Muscle of leg (tissue), 16 donors: ENCODE measurements at places on chromosomes 7 and 10.
A peak's percentile ranks its signal among the peaks of the same experiment; 100 is the strongest.

- DNase-seq: no peak
These were observed 348.0 kb downstream of the SUGCT start for GRCh38 chr7:40482845-40483244.

- no peak for DNase-seq
These were observed 50.8 kb upstream of the FRMD4A start for GRCh38 chr10:14381475-14381874.

DNA sequence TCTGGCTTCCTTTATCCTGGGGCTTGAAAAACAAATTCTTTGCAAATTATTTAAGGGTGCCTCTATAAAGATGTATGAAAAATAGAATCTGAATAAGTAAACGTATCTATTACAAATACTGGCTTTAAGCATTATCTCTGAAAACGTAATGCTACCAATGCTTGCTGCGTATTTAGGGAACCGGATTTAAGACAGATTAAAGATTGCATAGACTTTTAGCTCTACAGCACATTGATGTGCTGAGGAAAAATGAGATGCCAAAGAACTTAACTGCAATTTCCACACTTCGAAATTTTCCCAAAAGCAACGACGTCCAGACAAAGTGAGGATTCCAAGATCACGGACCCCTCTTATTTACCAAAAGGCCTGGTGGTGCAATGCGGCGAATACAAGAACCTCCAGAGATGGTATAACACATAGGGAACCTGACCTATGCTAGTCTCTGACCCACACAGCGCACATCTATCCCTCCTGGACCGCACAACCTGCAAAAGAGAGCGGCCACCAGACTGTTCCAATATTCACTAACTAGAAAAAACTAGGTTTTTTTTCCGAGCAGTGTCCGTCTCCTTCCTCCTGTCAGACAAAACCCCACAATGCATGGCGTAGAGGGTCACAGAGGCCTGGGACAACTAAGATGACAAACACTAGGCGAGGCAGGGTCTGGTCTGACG, 34.3 kb upstream of the PHF14 start:
- DNase-seq: no peak

DNA sequence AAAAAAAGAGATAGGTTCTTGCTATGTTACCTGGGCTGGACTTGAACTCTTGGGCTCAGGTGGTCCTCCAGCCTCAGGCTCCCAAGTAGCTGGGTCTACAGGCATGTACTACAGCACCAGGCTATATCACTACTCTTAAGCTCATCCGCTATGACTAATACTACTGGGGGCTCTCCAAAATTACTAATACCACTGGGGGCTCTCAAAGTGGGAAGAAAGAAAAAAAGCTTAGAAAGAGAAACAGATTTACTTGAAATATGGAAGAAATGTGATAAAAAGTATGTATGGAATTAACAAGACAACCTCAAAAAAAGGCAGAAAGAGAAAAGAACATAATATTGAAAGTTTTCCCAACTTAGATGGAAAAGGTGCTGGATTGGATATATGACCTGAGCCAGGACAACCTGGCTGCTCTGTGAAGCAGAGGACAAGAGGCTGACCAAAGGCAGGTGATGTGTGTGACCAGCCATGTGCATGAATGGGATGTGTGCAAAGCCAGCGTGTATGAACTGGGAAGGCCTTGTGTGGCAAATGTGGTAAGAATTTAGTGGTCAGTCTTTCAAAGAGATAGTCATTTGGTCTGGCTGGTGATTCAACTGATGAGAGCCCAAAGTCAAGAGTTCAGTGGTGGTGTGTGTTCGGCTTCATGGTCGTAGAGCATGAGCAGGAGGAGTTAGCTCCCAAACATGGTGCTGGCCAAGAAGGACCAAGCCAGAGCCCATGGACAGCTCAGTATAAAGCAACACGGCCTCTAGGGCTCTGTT, 232.4 kb upstream of the KLF14 start:
- no peak for DNase-seq

- no peak for DNase-seq
These were observed 35.0 kb downstream of the RAMP3 start for GRCh38 chr7:45192621-45193041.

DNA sequence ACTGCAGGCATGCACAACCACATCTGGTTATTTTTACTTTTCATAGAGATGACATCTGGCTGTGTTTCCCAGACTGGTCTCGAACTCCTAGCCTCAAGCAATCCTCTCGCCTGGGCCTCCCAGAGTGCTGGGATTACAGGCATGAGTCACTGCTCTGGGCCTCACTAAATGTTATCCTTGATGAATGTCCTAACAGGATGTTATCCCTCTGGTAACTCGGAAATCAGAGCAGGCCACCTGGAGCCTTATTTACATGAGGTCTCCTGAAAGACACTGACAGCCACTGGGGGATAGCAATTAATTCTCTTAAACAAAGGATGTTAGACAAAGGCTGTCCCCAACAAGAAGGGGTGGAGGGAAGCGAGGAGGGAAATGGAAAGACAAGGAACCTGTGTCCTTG, 4.5 kb upstream of the ZNF438 start:
- peak; percentile 31 for DNase-seq

- DNase-seq: peak; percentile 35
These were observed 19.8 kb downstream of the ZNF467 start for GRCh38 chr7:149753375-149754233.

DNA sequence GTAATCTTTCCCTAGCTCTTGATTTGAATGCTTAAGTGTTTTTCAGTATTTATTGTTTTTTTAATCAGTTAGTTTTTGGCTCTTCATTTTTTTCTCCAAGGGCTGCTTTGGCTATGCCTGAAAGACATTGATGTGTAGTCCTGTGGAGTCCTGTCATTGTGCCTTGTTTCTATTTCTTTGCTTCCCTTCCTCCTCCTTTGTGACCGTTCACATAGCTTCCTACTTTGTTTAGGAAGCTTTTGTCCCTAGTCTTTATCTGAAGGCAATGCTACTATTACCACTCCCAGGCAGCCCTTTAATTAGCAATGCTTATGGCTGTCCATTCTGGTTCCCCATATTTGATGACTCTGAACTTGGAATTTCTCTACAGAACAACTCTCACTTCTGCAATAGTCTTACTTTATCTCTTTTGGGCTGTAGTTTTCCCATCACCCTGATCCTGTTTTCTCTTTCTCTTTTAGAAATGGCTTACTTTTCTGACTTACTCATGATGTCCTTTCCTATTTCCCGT, 39.9 kb downstream of the ADCYAP1R1 start:
- no peak for DNase-seq

- DNase-seq: peak; percentile 61
These were observed 2.4 kb downstream of the UBE2H start for GRCh38 chr7:129950191-129950932.

DNA sequence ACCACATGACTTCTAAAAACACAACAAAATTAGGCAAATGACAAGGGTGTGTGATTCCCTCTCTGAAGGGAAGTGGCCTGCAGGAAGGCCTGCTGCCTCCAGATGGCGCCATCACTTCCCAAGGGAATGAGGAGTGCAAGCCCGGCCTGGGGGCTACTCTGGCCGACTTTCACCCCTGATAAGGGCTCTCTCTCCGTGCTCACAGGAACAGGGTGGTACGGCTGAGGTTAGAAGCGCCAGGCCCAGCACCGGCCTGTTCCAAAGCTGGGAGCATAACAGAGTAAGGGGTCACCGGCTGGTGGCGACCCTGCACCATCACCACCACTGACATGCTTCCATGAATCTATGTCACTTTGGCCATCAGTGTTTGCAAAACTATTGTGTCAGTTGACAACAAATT, 13.1 kb downstream of the RBP3 start:
- DNase-seq: no peak

DNA sequence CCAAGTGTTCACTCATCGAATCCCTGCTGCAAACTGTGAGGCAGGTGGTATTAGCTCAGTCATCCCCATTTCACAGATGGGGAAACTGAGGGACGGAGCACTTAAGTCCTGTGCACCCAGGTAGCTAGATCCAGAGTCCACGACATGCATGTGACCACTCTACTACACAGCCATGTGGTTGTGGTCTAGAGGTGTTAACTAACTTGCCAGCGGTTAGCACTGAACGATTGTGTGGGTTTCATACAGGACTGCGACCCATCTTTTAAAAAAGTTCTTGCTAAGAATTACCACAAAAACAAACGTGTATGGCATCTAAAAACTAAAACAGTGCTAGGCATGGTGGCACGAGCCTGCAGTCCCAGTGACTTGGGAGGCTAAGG, 16.1 kb upstream of the ABCC2 start:
- no peak for DNase-seq

GRCh38 chr7:133614251-133614650, 361.4 kb downstream of the EXOC4 start:
- DNase-seq: no peak

DNA sequence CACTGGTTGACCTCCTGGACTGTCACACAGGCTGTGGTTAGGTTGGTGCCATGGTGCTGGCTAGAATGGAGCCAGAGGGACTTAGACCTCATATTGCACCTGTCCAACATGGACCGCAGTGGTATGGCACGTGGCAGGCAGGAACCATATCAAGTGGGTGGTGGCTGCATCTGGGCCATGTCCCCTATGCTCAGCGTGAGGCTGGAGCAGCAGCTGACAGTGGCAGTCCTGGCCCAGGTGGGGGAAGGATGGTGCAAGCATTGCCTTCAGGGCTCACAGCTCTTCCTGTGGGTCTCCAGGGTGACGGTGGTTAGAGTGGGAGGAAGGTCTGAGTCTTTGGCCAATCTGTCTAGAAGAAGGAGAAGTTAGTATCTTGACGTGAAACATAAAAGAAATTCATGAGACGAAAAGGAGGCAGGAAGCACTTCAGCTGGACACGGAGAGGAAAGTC, 54.5 kb upstream of the PFKFB3 start:
- no peak for DNase-seq

- DNase-seq: no peak
These were observed 50.3 kb downstream of the JAZF1 start for GRCh38 chr7:28130277-28130676.

DNA sequence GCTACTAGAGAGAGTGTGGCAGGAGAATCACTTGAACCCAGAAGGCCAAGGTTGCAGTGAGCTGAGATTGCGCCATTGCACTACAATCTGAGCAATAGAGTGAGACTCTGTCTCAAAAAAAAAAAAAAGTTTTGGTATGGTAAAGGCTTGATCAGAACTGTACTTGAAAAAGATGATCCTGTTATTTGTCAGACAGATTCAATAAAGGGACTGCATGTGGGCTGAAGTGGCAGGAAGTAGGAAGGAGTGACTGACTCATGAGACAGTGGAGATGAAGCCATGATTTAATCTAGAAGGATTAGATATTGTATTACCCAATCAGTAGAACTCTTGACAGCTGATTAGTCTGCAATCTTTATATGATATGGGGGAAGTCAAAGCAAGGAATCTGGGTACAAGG, 2.7 kb upstream of the TMEM254 start:
- no peak for DNase-seq

DNA sequence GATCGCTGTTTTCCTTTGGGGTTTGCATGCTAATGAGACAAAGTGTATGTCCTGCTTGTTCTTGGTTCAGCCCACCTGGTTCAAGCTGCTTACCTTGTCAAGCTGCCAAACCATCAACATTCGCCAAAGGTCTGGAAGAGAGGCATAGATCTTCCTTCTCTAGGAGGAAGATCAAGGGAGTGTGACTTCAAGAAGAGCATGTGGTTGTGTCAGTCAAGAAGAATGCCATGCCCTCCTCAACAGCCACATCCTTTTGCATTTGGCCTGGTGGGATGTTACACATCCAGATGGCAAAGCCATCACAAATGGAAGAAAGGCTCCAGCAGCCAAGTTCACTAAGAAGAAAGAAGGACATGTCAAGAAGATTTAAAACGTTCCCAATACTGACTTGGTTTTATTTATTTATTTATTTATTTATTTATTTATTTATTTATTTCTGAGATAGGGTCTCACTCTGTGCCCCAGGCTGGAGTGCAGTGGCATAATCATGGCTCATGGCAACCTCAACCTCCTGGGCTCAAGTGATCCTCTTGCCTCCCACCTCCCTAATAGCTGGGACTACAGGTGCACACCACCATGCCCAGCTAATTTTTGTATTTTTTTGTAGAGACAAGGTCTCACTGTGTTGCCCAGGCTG, 5.1 kb upstream of the PIP4K2A start:
- DNase-seq: no peak

- DNase-seq: no peak
These were observed 1.8 kb downstream of the TFEC start for GRCh38 chr7:116028787-116029186.

DNA sequence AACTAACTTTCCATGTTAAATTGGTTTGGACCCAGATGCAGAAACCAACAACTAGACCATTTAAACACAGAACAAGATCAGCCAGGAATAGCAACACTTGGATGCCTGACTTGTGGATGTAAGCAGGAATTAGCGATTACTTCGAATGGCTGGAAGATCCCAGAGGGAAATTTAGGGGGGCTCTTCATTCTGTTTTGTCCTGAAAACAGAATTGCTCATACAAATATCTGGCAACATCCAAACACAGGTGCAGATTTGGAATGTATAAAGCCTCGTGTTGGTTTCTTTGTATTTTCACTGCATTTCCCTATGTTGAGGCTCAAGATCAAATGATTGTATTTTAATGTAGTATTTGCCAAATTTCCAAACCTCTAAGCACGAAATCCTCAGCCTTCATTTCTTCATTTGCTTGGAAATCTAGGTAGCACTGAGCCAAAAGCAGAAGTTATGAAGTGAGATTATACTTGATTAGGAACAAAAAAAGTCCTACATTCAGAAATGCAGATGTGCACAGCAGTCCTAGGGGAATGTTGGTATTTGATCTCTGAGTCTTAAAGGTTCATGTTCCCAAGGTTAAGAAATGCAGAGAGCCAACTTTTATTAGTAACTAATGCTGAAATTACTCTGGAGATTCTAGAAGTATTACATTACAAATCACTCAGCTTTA, 248.7 kb upstream of the TCF7L2 start:
- DNase-seq: peak; percentile 98

GRCh38 chr10:71323407-71323806, 4.3 kb downstream of the SLC29A3 start:
- DNase-seq: peak; percentile 48

DNA sequence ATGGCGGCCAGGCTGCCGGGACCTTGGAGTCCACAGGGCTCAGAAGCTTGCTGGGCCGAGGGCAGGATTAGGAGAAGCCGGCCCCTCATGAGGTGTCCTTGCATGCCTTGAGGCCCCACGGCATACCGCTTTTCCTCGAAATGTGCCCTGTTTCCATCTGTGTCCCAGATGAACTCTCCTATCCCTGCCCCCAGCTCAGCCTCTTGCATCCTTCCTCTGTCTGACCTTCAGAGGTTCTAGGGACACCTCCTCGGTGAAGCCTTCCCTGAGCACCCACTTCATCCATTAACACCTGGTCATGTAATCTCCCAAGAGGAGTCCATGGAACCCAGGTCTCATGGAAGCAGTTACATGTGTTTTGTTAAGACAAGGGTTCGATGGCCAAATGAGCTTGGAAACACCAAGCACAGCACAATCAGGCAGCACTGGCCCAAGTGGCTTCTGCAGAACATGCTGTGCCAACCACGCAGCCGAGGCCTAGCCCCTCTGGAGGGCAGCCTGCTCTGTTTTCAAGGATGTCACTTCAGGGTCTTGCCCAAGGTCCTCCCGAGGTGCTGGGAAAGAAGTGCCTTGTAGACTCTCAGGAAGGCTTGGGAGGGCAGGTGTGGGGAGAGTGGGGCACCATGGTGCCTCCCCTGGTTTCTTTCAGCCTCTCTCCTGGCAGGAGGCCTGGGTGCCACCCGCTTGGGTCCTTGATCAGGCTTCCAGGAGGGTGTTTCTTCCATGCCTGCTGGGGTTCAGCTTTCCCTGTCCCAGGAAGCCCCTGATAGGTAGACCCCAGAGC, 124.3 kb downstream of the NEURL1 start:
- no peak for DNase-seq

- no peak for DNase-seq
These were observed 79.3 kb downstream of the GRID1 start for GRCh38 chr10:86287110-86287793.

- no peak for DNase-seq
These were observed 38.5 kb downstream of the CAMK2B start for GRCh38 chr7:44286618-44287487.
